ENCODE measurements at places on chromosomes 4 and X.

DNA sequence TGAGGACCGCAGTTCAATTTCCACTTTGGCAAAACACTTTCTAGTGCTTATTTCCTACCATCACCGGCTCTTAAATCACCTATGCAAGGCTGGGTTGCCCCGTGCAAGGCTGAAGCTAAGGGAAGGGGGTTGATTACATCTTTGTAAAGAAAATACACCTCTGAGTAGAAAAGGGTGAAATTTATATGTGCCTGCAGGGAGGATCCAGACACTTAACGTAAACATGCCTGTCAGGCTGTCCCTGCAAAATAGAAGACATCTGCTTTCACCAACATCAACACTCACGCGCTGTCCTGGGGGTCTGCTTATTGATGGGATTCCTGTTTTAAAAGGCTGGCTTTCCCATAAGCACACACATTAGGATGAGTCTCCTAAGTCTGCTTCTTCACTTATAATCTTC lies 92.0 kb downstream of the PRKX start:
- DNase-seq, result no peak

GRCh38 chrX:3811331-3812311 lies 98.2 kb upstream of the PRKX start:
- peak; percentile 69 for DNase-seq

DNA sequence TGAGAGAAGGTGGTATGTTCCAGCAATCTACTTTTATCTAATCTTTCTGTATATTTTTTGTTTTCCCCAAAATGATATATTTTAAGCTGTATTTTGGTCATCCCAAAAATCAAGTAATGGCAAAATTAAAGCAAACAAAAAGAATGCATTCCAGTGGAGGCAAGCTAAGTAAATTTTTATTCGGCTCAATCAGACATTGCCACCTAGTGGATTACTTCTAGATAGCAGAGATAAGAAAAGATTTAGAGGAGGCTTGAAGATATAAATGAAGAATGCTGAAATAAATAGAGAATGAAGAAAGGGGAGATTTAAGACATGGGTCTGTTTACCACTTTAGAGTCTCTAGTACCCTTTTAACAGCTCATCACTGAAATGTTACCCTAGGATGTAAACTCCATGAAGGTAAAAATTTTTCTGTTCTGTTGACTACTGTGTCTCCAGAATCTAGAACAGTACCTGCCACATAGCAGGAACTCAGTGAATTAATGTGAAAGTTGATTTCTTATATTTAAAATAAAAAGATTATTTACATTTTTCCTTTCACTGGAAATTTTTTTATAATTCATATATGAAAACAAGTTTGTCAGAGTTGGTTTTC lies 110.9 kb upstream of the ANK2 start:
- peak; percentile 50 for DNase-seq

GRCh38 chrX:24260842-24261550 lies 52.9 kb downstream of the SUPT20HL2 start:
- DNase-seq, result peak; percentile 68

GRCh38 chrX:2401201-2401589 lies 99.6 kb downstream of the DHRSX start:
- no peak for DNase-seq

DNA sequence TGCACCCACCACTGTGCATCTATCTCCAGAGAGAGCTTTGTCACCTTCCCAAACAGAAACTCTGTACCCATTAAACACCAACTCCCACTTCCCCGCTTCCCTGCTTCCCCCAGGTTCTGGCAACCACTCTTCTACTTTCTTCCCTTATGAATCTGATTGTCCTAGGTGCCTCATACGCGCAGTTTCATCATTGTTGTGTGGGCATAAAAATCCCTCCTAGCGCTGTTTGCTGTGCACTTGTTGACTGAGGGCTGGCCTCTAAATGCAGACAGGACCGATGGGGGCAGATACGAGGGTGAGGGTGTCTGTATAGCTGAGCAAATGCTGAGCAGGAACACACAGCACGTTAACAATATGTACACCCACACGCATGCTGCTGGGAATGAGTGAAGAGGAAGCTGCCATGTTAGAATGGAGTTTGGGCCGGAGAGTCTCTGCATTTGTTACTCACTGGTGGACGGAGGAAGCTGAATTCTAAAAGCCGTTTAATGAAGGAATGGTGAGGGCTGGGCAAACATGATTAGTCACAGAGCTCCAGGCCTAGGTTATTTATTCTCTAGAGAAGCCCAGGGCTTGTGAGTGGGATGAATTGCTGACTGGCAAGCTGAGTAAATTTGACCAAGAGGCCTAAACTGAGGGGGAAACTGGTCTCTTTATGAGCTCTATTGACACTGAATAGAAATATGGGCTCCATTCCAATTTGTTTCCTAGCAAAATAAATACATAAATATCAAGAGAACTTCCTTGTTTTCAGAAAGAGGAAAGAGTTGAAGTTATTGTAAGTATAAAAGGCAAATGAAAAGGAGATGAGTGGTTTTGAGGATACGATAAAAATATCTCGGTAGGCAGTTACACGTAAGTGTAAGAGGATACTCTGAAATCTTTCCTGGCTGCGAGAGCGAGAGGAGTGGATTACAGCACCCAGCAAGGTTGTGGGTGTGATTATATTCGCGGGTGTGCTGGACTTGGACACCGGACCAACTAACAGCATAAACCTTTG lies 95.9 kb upstream of the RPS6KA3 start:
- peak; percentile 19 for DNase-seq

GRCh38 chr4:97238956-97239666 lies 904.2 kb downstream of the STPG2 start:
- DNase-seq, result no peak

DNA sequence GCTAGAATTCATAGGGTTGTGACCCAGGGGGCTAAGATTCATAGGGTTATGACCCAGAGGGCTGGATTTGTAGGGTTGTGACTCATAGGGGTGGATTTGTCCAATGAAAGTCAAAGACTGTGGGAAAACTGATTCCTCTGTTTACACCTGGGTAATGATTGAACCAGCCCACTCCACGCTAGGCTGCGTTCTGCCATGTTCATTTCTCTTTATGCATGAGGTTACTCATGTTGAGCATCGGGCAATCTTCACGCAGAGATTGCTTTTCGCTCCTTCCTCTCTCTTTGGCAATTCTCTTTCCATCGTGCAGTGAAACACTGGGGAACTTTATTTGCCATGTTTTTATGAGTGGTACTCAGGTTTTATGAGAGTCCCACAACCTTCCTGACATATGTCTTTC lies 127.8 kb downstream of the CRLF2 start:
- no peak for DNase-seq

DNA sequence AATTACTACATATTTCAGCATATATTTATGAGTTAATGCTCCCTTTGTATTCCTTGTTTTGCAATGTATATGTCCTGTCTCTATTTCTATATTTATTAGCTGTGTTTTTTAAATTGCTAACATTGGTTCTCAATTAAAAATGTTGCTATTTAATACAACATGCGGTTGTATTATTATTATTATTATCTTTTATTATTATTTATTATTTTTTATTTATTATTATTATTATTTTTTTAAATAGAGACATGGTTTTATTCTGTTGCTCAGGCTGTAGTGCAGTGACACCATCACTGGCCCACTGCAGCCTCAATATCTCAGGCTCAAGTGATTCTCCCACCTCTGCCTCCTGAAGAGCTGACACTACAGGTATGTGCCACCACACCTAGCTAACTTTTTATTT lies 1005.9 kb upstream of the ADGRL3 start:
- DNase-seq, result no peak
